ENCODE measurements at places on chromosomes 5 and 9.

GRCh38 chr5:157263496-157264090 is 2.3 kb upstream of the CYFIP2 start:
- H3K4me3 ChIP-seq, result no peak overlapping the region
- H3K27ac ChIP-seq, result no peak overlapping the region
- H3K36me3 ChIP-seq, result peaks cover 21% of the 10 kb centered on the region
- DNase-seq, result peak; percentile 3
- H3K27me3 ChIP-seq, result no peaks in the 10 kb centered on the region

GRCh38 chr5:6498968-6499367 is 50.3 kb downstream of the UBE2QL1 start:
- peaks cover 8% of the 10 kb centered on the region for H3K27me3 ChIP-seq
- H3K4me1 ChIP-seq, result peaks cover 8% of the 10 kb centered on the region
- H3K4me3 ChIP-seq, result no peak overlapping the region
- no peak for DNase-seq
- H3K36me3 ChIP-seq, result no peaks in the 10 kb centered on the region

DNA sequence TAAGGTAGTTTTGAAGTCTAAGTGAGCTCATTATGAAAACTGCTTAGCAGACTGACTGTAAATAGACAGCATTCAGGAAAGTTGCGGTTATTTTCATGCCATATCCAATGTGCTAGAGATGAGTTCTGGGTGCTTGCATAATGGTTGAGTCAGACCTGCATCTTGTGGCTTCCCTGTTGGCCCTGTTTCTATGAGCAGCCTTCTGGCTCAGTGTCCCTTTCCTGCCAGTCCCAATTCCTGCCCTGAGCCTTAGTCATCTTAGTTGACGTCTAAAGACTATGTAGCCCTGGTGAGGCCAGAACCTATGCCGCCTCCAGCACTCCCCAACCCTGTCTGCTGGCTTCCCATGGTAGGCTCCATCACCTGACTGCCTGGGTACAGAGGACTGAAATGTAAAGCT is 76.3 kb upstream of the TNFSF8 start:
- DNase-seq, result peak; percentile 69
- H3K4me1 ChIP-seq, result peaks cover 71% of the 10 kb centered on the region
- no peaks in the 10 kb centered on the region for H3K27me3 ChIP-seq

DNA sequence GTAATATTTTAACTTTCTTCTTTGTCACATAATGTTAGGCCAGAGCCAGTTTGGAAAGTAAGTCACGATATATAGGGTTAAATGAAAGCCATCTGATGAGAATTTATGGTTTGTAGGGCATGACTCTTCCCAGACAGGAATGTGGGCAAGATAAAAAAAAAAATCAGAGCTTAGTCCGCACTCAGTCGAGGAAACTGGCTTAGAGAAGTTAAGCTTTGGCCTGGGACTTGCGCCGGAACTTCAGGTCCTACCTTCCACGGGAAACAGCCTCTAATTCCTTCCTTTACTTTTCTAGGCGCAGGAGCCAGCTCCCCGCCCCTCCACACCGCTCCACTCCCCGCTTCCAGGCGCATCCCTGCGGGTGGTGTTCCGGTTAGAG is 475 bp downstream of the DDX31 start:
- peak; percentile 37 for DNase-seq
- peak overlapping the region; percentile 89 for H3K4me3 ChIP-seq
- H3K4me1 ChIP-seq, result peaks cover 46% of the 10 kb centered on the region
- H3K27ac ChIP-seq, result peak overlapping the region; percentile 88
- peaks cover 8% of the 10 kb centered on the region for H3K36me3 ChIP-seq
- no peaks in the 10 kb centered on the region for H3K27me3 ChIP-seq

- no peak overlapping the region for H3K27ac ChIP-seq
- no peaks in the 10 kb centered on the region for H3K4me1 ChIP-seq
- no peaks in the 10 kb centered on the region for H3K27me3 ChIP-seq
- no peak overlapping the region for H3K4me3 ChIP-seq
- DNase-seq, result no peak
These were observed 1233.8 kb upstream of the WWC1 start for GRCh38 chr5:167057665-167058064.

- no peak for DNase-seq
- H3K4me1 ChIP-seq, result peaks cover 3% of the 10 kb centered on the region
- H3K27ac ChIP-seq, result no peak overlapping the region
- H3K4me3 ChIP-seq, result no peak overlapping the region
- peaks cover 9% of the 10 kb centered on the region for H3K27me3 ChIP-seq
- no peaks in the 10 kb centered on the region for H3K36me3 ChIP-seq
These were observed 182.6 kb upstream of the ELL2 start for GRCh38 chr5:96144289-96144688.

GRCh38 chr5:59559847-59560246 is 333.7 kb downstream of the PDE4D start:
- H3K27ac ChIP-seq, result no peak overlapping the region
- peaks cover 2% of the 10 kb centered on the region for H3K27me3 ChIP-seq
- DNase-seq, result no peak

GRCh38 chr9:120187758-120188157 is 392.2 kb downstream of the CDK5RAP2 start:
- H3K27me3 ChIP-seq, result peaks cover 2% of the 10 kb centered on the region
- no peak overlapping the region for H3K4me3 ChIP-seq
- H3K4me1 ChIP-seq, result no peaks in the 10 kb centered on the region
- no peaks in the 10 kb centered on the region for H3K36me3 ChIP-seq
- no peak for DNase-seq

GRCh38 chr9:104256031-104256695 is 162.1 kb downstream of the SMC2 start:
- no peaks in the 10 kb centered on the region for H3K4me1 ChIP-seq
- H3K4me3 ChIP-seq, result no peak overlapping the region
- no peaks in the 10 kb centered on the region for H3K27me3 ChIP-seq
- no peak for DNase-seq
- H3K27ac ChIP-seq, result no peak overlapping the region

DNA sequence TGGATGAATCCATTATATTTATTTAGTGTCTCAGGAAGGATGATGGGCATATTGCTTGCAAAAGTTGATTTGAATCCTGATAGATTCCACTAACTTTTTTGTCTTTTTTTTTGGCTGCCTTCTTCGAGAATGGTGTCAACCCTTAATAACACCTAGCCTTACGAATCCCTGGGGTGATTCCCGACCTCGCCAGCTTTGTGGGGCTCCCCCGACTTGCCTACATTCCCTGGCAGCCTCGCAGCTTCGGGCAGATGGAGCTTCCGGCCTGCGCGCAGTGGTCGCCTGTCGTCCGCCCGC is 366 bp upstream of the DOCK8 start:
- peak overlapping the region; percentile 65 for H3K4me3 ChIP-seq
- peaks cover 3% of the 10 kb centered on the region for H3K4me1 ChIP-seq
- no peak for DNase-seq
- H3K36me3 ChIP-seq, result no peaks in the 10 kb centered on the region
- peaks cover 9% of the 10 kb centered on the region for H3K27me3 ChIP-seq
- H3K27ac ChIP-seq, result no peak overlapping the region
